ENCODE measurements at places on chromosomes 5 and 9. TPM values are rescaled to one million over a fixed set of nuclear protein-coding genes. Genes with fewer than 3 reads are reported as not detected.

DNA sequence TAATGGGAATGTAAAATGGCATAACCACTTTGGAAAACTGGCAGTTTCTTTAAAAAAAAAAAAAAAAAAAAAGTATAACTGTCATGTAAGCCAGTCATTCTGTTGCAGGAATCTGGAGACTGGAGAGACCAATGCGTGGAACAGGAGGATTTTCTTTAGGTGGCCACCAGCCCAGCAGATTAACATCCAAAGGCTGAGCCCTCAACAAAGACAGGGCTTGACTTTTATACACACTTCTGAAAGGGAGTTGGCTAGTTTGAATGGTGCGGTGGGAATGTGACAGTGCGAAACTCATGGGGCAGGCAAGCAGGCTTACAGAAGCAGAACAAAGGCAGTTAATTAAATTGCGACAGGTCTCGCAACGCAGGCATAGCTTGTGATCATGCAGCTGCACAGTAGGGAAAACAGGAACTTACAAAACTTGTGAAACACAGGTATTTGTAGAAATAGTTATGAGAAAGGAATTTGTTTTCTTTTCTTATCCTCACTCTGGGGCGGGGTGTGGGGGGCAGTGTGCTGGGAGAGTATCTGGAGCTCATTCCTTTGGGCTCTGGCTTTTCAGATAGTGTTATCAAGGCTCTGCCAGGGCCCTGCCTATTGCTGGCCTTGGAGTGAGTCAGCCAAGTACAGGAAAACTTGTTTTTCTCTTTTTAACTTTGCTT lies 12.0 kb downstream of the UIMC1 start:
- H3K27me3 ChIP-seq: no peaks in the 10 kb centered on the region
- H3K36me3 ChIP-seq: no peaks in the 10 kb centered on the region
- H3K4me3 ChIP-seq: no peak overlapping the region
- peak overlapping the region; percentile 72 for H3K27ac ChIP-seq
- DNase-seq: no peak

- no peak overlapping the region for H3K27ac ChIP-seq
- H3K36me3 ChIP-seq: no peaks in the 10 kb centered on the region
- peaks cover 26% of the 10 kb centered on the region for H3K27me3 ChIP-seq
- H3K4me1 ChIP-seq: no peaks in the 10 kb centered on the region
Observed at GRCh38 chr9:17574342-17574741, 4.5 kb upstream of the SH3GL2 start.

- H3K4me1 ChIP-seq: no peaks in the 10 kb centered on the region
- no peak for DNase-seq
- H3K27me3 ChIP-seq: no peaks in the 10 kb centered on the region
- H3K4me3 ChIP-seq: no peak overlapping the region
- no peaks in the 10 kb centered on the region for H3K36me3 ChIP-seq
Observed at GRCh38 chr5:84709075-84709474, 324.4 kb upstream of the EDIL3 start.

- H3K4me3 ChIP-seq: no peak overlapping the region
- no peaks in the 10 kb centered on the region for H3K27me3 ChIP-seq
- no peak for DNase-seq
- H3K4me1 ChIP-seq: peaks cover 25% of the 10 kb centered on the region
- H3K27ac ChIP-seq: no peak overlapping the region
Observed at GRCh38 chr9:27142299-27142930, 33.4 kb downstream of the TEK start.

DNA sequence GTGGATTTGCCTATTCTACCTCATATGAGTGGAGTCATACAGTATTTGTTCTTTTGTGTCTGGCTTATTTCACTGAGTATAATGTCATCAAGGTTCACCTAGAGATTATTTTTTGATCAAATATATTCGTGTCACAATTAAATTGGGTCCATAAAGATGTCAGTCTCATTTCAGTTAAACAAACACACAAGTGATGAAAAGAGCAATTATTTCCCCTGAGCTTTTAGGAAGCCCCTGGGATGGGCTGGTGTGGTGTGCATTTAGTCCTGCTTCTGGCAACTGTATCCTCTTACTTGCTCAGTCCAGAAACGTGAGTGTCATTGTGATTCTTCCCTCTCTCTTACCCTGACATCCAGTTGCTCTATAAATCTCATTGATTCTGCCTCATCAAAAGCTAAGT lies 52.8 kb upstream of the CARTPT start:
- H3K36me3 ChIP-seq: no peaks in the 10 kb centered on the region
- H3K27me3 ChIP-seq: no peaks in the 10 kb centered on the region
- DNase-seq: no peak
- no peaks in the 10 kb centered on the region for H3K4me1 ChIP-seq
- H3K27ac ChIP-seq: no peak overlapping the region

- no peak for DNase-seq
- H3K27ac ChIP-seq: no peak overlapping the region
- H3K36me3 ChIP-seq: no peaks in the 10 kb centered on the region
- peaks cover 84% of the 10 kb centered on the region for H3K27me3 ChIP-seq
Observed at GRCh38 chr5:174708476-174709207, 15.7 kb upstream of the MSX2 start.

DNA sequence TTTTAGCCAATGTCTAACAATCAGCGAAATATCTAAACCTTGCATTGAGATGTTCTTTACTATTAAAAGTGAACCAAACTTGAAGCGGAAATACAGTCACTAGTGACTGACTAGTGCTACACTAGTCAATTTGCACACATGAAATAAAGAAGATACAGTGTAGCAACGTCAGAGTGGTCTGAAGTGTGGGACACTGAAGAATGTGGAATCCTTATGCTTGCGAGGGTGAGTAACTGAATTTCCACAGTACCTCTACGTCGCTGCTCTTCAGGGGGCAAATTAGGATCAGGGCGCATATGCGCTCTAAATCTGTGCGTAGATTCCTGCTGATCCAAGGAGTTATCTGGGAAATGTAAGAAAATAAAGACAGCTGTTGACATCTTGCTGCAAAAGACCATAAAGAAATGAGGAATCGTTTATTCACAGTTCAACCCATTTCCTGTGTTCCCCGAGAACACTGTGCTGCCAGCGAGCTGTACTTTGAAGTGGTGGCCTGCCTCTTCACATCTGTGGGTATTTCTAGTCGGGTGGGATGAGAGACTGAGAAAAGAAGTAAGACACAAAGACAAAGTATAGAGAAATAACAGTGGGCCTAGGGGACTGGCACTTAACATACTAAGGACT lies 39.8 kb upstream of the FLT4 start:
- no peak overlapping the region for H3K27ac ChIP-seq
- no peaks in the 10 kb centered on the region for H3K36me3 ChIP-seq
- no peak for DNase-seq
- H3K4me1 ChIP-seq: no peaks in the 10 kb centered on the region
- H3K4me3 ChIP-seq: no peak overlapping the region
- peaks cover 53% of the 10 kb centered on the region for H3K27me3 ChIP-seq

GRCh38 chr5:158552241-158552640 lies 547.5 kb downstream of the EBF1 start:
- H3K4me3 ChIP-seq: no peak overlapping the region
- no peak for DNase-seq
- no peaks in the 10 kb centered on the region for H3K4me1 ChIP-seq
- no peaks in the 10 kb centered on the region for H3K36me3 ChIP-seq
- peak overlapping the region; percentile 67 for H3K27ac ChIP-seq

- H3K4me3 ChIP-seq: no peak overlapping the region
- H3K36me3 ChIP-seq: no peaks in the 10 kb centered on the region
- no peak for DNase-seq
- H3K4me1 ChIP-seq: peaks cover 13% of the 10 kb centered on the region
- H3K27ac ChIP-seq: no peak overlapping the region
Observed at GRCh38 chr5:45694255-45694814, 1.8 kb downstream of the HCN1 start.

DNA sequence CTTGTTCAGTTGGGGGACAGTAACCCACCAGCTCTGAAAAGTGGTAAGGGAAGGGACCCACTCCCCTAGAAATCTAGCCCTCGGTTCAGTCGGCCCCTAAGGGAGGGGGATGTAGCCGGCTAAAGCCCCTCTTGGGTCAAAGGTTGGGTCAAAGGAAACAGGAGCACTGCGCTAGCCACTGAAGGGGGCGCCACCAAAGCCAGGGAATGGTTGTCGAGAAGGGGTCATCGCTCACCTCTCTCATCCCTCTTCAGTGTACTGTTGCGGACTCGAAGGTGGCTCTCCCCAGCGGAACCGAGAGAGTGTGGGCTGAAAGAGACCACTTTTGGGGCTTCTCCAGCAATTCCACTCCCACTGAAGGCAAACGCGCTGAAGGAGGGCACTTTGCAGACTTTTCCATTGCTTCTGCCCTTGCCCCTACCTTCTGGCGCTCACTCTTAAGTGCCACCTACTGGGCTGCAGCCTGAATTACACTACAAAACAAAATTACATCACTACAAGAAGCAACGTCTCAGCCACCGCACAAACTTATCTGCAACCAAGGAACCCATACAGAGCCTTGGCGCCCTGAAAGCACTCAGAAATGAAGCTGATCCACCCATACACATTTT lies 396.9 kb downstream of the PDE4D start:
- no peaks in the 10 kb centered on the region for H3K4me1 ChIP-seq
- no peaks in the 10 kb centered on the region for H3K27me3 ChIP-seq
- H3K4me3 ChIP-seq: no peak overlapping the region
- DNase-seq: no peak

GRCh38 chr5:142807372-142807911 lies 37.3 kb downstream of the ARHGAP26 start:
- H3K4me3 ChIP-seq: no peak overlapping the region
- H3K36me3 ChIP-seq: no peaks in the 10 kb centered on the region
- peaks cover 66% of the 10 kb centered on the region for H3K4me1 ChIP-seq
- DNase-seq: no peak
- no peaks in the 10 kb centered on the region for H3K27me3 ChIP-seq

- H3K4me3 ChIP-seq: no peak overlapping the region
- no peak overlapping the region for H3K27ac ChIP-seq
- no peaks in the 10 kb centered on the region for H3K36me3 ChIP-seq
- H3K4me1 ChIP-seq: no peaks in the 10 kb centered on the region
- DNase-seq: no peak
Observed at GRCh38 chr5:15515229-15515628, 15.2 kb downstream of the FBXL7 start.

DNA sequence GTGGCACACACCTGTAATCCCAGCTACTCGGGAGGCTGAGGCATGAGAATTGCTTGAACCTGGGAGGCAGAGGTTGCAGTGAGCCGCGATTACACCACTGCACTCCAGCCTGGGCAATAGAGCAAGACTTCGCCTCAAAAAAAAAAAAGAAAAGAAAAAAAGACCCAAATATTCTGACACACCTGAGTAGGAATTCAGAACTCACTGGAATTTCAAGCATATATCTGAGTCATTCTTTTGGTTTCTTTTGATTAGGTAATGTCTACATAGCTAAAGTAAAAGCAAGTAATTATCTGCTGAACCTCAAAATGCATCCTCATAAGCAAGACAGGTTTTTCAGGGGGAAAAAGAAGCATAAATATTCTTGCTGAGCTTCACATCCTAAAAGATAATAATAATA lies 35.9 kb downstream of the ANKRD31 start:
- H3K27ac ChIP-seq: no peak overlapping the region
- H3K4me3 ChIP-seq: no peak overlapping the region
- no peaks in the 10 kb centered on the region for H3K4me1 ChIP-seq
- no peaks in the 10 kb centered on the region for H3K36me3 ChIP-seq

DNA sequence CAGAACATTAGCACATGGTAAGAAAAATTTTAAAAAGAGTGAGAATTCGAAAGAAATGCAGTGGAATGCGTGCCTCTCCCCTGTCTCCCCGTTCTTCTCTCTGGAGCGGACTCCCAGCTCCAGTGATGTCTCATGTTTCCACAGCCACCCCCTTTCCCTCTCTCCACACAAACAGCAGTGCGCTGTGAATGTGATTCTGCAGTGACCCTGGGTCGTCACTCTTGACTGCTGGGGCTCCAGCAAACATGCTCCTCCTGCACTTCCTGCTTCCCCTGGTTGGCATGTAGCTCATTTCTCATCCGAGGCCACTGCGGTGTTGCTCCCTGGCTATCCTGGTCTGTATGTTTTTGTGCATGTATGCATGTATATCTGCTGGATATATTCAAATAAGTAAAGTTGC lies 13.3 kb downstream of the PHF2 start:
- H3K4me3 ChIP-seq: no peak overlapping the region
- no peak for DNase-seq
- H3K4me1 ChIP-seq: peaks cover 67% of the 10 kb centered on the region
- no peak overlapping the region for H3K27ac ChIP-seq

The RXFP3 gene
- 0.01 TPM for polyA plus RNA-seq

The C5orf58 gene
- polyA plus RNA-seq: not detected

The NKD2 gene
- polyA plus RNA-seq: 5.3 TPM

The IL3 gene
- not detected for polyA plus RNA-seq

The CMYA5 gene
- polyA plus RNA-seq: 388 TPM

The TMEM215 gene
- not detected for polyA plus RNA-seq

The CCL19 gene
- polyA plus RNA-seq: 4.9 TPM

All from heart right ventricle (tissue), 16 donors.